ENCODE measurements at places on chromosomes 7 and 10.

- no peak for DNase-seq
These were observed 68.7 kb downstream of the MBL2 start for GRCh38 chr10:52703898-52704297.

DNA sequence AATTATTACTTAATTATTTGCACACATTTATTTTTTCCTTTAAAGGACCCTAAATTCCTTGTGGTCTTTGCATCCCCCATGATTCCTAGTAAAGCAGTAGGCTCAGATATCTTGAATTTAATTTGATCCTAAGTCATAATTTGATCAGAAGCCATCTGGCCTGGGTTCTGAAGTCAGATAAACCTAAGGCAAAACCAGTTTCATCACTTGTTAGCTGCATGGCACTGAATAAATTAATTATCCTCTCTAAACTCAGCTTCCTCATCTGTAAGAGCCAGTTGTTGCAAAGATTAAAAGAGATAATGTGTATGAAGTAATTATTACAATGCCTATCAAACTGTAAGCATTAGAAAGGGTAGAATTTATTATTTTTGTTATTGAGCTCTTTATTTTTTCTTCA, 293.1 kb downstream of the GRM8 start:
- DNase-seq: no peak

DNA sequence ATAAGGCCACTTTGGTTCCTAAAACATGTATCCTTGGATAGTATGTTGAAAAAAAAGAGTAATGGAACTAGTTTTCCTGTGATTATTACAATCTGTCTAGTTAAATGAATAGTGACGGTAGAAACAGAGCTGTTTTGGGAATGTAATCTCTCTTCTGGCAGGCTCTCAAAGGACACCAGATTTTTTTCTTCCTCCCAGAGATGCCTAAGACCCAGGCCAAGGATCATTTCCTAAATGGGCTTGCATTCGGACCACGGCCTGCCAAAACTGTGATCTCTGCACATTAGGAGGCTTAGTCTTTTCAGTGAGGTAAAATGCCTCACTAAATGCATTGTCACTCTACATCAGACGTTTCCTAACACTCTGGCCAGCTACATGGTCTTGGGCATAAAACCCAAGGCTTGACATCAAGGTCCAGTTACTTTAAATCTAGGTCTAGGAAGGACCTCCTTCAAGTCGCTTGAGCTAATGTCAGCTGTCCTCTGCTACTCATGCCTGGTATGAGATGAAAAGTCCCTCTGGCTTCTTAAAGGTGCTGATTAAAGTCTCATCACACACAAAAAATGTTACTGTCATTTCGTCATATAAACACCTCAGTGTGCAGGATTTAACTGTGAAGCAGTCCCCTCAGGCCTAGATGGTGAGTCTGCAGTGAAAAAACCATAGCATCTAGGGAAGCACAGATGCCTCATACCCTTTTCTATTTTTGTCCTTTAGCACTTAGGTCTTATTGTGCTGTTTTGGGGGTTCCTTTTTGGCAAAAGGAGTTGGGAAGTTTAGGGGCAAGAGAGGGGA, 47.7 kb downstream of the DLD start:
- no peak for DNase-seq

DNA sequence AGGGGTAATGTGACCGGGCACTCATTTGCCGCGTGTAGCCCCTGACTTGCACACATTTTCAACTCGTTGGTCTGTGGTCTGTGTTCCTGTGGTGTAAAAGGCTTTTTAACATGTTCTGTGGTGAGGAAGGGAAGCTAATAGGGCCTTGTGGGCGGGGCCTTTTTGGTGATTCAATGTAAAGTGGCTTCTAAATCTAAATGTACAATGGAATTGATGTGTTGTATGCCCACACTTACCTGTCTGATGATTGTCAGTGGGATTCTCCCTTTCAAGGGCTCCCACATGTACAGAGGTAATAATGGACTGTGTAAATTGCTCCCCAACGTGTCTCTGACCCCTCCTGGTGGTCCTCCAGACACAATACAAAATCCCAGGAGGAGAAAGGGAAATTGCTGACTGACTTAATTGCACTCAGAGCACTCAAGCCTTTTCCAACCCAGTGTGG, 43.1 kb upstream of the GATAD1 start:
- DNase-seq: no peak

DNA sequence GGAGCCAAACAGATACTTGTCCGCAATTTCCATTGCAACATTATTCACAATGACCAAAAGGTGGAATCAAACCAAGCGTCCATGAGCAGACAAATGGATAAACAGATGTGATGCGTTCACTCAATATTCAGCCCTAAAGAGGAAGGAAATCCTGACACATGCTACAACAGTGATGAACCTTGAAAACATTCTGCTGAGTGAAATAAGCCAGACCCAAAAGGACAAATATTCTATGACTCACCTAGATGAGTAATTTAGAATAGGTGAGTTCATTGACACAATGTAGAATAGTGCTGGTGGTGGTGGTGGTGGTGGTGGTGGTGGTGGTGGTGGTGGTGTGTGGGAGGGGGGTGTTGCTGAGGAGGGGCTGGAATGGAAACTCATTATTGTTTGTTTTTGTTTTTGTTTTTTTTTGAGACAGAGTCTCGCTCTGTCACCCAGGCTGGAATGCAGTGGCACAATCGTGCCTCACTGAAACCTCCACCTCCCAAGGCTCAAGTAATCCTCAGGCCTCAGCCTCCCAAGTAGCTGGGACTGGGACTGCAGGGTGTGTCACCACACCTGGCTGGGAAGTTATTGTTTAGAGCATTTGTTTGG, 28.6 kb downstream of the SMKR1 start:
- no peak for DNase-seq

- DNase-seq: no peak
These were observed 55.7 kb downstream of the KLRG2 start for GRCh38 chr7:139427788-139428187.

DNA sequence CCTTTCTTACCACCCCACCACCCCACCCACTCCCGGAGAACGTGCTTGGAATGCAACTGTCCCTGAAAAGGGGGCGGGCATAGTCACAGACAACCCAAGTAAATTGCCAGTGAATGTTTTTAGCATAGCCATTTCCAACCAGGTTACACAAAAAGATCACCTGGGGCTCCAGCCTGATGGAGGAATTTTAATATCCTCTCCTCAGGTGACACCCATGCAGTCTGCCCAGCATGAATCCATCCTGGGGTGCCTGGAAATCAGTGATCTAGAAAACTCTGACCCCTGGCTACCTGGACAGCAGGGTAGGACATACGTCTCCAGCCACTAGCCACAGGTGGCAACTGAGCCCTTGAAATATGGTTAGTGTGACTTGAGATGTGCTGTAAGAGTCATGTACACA, 61.1 kb downstream of the SORBS1 start:
- no peak for DNase-seq

DNA sequence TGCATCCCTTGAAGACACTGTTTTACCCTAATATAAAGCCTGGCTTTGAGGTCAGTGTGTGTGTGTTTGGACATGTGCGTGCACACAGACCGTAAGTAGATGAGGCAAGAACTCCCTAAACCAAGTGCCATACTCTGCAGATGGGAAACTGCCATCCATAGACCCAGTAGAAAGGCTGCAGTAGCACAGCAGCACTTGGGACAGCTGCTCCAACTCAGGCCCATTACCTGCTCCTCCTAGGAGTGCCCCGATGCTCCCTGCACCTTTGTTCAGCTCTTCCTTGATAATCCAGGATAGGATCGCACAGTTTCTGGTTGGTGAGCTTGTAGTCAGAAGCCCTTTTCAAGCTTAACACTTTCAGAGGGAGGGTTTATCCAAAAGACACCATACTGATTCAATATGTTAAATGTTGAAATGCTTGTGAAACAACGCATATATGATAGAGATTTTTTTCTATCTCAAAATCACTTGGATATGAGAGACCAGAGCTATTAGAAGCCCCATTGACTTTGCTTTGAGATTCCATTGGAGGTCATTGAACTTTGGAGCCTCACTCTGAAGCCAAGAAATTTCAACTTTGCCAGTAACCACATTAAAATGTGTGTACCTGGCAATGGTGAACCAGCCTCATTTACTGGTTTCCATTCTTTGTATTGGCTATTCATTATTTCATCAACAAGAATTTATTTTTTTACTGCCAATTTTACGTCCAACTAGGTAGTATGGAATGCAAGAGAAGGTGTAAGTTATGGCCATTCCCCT, 757.0 kb upstream of the GALNT17 start:
- no peak for DNase-seq

DNA sequence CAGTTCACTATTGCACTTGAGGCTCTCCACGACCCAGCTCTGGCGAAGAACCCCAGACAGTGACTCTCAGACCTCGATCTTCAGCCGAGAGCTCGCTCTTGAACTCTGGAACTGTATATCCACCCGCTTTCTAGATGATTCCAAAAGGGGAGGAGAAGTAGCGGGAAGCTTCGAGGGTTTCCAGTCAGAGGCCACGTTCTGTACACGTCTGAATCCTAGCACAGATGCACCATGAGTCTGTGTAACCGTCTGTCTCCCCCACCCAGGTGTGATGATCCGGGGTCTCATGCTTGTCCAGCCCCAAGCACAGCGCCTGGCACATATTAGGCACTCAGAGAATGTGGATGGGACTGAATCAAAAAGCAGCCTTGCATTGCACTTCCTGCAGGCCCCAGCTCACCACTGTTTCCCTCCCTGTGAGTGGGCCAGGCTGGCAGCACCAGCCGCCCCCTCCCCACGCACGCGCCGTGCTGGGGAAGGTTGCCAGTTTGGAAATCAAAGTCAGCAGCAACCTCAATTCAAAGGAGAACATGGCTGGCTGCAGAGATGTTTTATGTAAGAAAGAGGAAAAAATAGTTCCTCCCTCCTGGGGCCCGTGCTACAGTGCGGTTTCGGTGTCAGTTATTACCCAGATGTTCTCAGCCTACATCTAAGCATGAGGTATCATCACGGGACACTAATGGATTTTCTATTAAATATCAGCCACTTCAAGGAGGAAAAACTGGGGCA, 5.7 kb downstream of the GRID2IP start:
- no peak for DNase-seq

DNA sequence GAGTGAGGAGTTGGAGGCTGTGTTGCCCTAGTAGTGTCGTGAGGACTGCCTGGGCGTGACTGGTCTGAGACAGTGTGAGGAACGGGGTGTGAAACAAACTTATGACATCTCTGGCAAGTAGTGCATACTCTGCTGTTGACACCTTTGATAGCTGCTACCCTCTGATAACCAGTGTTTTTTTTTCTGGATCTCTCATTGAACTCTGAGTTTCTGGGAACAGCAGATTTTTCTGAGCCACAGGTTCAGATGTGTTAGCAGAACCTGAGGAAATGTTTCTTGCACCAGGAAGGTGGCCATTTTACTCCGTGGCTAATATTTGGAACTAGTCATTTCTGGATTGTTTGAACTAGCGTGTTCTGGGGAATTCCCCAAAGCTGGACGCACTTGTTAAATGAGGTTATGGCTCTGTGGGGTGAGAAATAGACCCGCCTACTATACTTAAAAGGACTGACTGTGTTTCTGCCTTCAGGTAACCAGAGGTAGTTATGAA, 52.9 kb downstream of the AUTS2 start:
- DNase-seq: no peak

DNA sequence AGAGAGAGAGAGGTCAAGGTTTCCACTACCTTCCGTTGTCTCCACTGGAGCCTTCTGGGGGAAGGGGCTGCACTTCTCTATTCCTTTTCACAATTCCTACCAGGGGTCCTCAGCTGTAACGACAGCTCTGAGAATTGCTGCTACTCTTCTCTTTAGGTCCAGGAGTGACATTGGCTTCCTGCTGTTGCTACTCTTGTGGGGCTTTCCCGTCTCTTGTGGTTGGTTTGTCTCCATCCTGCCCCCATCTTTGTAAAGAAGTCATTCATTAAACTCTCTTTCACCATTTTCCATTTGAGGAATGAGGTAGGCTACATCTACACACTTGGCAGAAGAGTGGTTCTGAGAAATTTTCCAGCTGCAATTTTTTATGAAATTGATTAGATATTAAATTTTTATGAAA, 238.8 kb upstream of the LYZL1 start:
- no peak for DNase-seq

DNA sequence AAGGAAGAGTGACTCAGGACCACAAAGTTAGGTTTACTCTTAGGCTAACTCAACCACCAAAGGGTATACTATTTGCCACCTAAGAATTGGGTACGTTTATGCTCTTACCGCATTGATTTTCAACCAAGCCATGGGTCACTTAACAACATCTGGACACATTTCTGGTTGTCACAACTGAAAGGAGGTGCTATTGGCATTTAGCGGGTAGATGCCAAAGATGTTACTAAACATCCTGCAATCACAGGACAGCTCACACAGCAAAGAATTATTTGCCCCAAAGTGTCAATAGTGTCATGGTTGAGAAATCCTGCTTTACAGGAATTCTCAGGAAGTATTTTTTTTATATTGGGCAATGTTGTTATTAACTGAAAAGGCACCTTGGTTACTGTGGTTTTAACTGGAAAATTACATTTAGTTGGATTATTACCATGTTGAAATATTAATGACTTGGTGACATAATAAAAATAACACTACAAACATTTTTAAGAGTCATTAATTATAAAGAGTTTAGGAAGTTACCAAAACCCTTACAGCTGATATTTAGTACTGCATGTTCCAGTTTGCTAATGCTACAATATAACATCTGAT, 185.0 kb upstream of the TMEM196 start:
- DNase-seq: no peak

GRCh38 chr7:518630-519483, 789 bp downstream of the PDGFA start:
- DNase-seq: no peak

DNA sequence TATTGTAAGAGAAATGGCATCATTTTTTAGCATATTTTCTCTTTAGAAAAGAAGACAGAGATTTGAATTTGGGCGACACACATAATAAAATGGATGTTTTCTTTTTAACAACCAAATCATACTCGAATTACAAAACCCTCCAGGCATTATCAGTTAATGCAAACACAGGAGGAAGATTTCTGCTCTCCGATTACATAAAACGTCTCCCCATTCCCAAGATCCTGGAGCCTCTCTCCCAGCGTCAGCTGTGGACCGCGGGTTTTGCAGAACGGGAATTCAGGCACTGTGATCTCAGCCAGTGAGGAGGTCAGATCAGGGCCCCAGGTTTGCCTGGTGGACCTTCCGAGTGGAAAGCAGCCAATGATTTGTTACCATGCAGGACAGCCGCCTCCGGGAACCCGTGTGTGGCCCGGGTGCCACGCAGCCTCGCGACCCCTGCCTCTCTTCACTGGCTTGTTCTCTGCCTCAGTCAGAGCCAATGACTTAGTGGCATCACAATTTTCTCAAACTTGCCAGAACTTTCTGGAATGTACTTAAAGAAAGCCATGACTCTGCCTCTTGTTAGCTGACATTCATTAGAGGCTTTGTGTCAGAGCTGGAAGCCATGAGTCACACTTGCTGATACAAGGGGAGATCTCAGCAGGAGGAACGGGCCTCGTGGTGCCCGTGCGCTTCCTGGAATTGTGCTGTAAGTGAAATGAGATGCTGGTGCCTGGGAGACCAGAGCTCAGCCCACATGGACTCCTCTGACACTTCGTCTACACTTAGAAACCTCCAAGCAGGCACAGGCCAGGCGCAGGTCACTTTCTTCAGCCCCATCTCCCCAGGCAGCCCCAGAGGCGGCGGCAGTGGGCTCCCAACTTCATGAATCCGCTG, 246.1 kb downstream of the KLF6 start:
- DNase-seq: no peak
